ENCODE measurements at places on chromosomes 2 and 18. TPM values are rescaled to one million over a fixed set of nuclear protein-coding genes. Genes with fewer than 3 reads are reported as not detected.

The CDC42EP3 gene
- total RNA-seq = 67.7 TPM

The MEX3C gene
- 38.0 TPM for total RNA-seq

The LOXHD1 gene
- total RNA-seq = not detected

The DNAJC5G gene
- total RNA-seq = not detected

The FBXO15 gene
- total RNA-seq = not detected

The HOXD3 gene
- total RNA-seq = 1.7 TPM

The POMC gene
- 12.4 TPM for total RNA-seq

The CHRNA1 gene
- not detected for total RNA-seq

The CHCHD5 gene
- total RNA-seq = 12.0 TPM

The SERPINB3 gene
- total RNA-seq = not detected

The CCDC150 gene
- total RNA-seq = 0.33 TPM

- no peak for DNase-seq
Observed at GRCh38 chr2:160689441-160689840, 195.8 kb upstream of the RBMS1 start.

- DNase-seq = peak; percentile 81
Observed at GRCh38 chr2:205482399-205483081, 199.8 kb upstream of the NRP2 start.

DNA sequence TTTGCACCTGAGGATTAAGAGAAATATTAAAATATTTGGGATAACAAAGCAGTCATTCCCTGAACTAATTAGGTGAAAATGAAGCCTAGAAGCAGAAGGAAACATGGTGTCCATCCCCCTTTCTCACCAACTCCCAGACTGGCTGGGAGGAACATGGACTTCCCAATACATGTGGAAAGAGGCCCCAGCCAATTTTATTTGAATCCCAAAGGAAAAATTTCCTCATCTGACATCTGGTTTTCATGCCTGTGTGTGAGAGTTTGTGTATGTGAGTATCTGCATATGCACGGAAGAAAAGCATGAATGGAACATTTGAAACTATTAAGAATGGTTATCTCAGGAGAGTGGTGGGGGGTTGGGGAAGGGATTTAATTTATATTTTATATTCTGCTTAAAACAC is 84.3 kb downstream of the COPS8 start:
- DNase-seq = no peak

DNA sequence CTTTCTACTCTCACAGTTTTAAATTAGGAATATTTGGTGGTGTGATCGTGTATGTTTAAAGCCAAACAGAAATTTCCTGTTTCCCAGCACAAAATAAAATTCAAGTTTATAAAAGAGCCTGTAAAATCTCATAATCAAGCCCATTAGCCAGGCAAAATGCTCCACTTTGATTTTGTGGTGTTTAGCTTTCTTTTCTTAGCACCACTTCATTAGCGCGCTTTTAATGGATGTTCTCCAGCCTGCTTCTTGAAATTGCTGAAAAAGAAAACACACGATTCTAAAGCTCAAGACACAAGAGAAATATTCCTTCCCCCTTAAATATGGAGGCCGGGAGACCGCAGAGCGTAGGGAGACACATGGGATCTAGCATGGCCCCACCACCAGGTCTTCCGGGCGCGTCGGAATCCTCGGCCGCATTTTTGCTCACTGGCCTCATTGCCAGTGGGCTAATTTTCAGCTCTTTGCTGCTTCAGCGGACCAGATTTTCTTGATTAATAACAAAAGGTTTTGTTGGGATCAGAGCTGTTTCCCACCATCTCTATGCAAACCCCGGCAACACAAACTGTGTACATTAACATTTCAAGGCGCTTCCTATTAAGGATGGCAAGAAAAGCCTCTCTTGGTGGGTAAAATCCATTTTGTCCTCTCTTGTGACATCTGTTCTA is 40.4 kb upstream of the ID2 start:
- DNase-seq = no peak

DNA sequence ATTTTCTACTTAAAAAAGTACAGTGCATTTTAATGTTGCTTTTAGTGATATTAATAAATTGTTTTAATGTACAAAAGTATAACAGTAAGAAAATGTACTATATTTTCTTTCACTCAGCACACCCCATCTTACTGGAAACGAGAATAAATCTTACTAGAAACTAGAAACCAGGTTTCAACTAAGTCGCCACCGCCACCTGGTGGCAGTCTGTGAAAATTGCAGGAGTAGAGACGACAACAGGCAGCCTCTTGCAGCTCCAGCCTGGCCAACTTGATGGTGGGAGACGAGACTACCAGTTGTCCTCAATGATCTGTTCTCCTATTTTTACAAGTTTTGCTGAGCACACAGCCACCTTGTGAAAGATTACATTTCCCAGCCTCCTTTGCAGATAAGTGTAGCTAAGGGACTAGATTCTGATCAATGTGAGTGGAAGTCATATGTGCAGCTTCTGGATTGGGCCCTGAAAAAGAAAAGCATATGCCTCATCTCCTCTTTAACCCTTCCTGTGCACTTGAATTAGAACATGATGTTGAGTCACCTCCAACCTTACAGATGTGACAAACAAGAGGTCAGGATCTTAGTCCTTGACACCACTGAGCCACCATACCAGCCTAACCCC is 8.7 kb downstream of the OTOF start:
- no peak for DNase-seq

DNA sequence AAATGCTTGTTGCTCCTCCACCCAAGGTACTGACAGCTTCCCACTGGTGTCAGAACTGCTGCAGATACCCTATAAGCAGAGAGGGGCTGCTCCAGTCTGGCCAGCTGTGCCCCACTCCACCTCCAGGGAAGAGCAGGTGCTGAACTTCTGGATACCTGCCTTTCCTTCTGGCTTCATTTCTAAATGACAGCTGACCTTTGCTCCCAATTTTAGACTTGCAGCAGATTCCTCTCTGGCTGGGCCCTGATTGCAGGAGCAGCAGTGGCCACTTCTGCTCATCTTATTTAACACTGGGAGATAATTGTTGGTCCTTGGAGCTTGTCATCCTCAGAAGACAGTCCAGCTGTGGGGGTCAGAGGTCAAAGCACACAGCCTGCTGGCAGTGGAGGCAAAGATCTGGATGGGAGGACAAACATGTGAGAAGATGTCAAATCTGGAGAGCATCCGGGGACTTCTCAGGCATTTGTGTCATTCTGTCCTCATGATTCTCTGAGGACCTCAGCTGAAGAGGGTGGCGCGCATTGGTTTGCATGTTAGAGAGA is 38.9 kb downstream of the SETBP1 start:
- no peak for DNase-seq

DNA sequence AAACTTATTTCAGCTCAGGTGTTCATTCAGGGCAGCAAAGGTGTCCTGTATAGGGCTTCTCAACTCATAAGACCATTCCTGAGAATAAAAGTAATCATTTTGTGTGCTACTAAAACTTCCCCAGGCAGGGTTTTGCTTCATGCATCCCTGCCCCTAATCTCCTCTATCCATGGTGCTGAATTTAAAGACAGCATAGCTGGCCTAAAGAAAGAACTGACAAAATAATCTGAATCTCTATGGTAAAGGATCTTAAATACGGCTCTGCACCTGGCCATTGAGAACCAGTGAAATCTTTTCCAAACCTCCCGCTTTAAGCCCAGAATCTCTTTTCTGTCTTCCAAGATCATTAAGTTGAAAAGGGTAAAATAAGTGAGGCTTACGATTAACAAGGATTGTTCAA is 292.1 kb upstream of the KLHL29 start:
- DNase-seq = no peak

- no peak for DNase-seq
Observed at GRCh38 chr2:63818271-63818670, 23.4 kb upstream of the UGP2 start.

DNA sequence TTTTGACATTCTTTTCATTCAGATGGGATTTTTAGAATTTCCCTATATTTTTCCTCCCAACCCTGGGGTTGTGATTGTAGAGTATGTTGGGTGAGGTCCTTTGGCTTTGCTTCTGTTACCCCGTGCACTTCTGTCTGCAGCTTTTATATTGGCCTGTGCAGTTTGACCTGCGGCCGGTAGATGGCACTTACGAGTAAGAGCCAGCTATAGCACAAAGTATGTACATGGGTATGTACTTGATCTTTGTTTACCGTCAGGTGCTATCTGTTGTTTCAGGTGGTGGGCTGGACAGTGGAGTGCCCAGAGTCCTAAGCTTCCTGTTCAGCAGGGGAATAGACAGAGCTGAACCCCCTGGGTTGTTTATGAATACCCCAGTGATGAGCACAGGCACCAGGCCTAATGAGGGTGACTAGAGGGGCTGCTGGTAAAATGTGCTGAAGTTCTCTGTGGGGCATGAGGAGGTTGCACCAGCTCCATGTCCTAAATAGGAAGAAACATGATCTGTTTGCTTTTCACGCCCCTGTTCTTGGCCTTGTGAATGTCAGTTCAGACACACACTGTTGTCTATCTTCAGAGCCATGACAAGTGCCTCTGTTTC is 58.9 kb upstream of the THUMPD2 start:
- DNase-seq = no peak

- DNase-seq = no peak
Observed at GRCh38 chr2:42360493-42360889, 526 bp downstream of the COX7A2L start.

- DNase-seq = no peak
Observed at GRCh38 chr18:2716394-2717326, 61.1 kb downstream of the SMCHD1 start.

- DNase-seq = no peak
Observed at GRCh38 chr2:218375212-218375611, 6.9 kb upstream of the SLC11A1 start.

DNA sequence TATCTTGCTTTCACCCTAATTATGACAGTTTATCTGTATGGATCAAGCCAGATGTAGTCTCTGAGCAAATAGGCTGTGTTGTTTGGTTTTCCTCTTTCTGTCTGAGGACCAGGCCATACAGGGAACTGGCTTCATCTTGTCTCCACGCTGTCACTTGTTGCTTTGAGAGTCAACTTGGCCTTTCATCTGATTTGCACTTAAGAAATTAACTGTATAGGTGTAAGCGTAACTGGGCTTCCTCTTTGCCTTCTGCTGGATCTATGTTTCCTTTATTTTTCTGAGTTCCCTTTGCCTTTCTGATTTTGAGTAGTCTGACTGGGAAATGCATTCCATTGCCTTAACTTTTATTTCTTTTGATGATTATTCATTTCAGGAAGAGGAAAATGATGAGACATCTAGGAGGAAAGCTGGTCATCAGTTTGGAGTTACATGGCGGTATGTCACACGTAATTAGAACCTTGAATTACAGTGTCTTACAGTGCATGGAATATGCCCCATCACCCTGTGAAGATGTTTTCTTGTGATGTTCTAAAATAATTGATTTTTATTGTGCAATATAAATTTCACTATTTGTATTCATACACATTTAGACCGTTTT is 17.4 kb downstream of the PTCD3 start:
- DNase-seq = no peak

GRCh38 chr2:124261456-124261855 is 236.4 kb downstream of the CNTNAP5 start:
- DNase-seq = no peak

DNA sequence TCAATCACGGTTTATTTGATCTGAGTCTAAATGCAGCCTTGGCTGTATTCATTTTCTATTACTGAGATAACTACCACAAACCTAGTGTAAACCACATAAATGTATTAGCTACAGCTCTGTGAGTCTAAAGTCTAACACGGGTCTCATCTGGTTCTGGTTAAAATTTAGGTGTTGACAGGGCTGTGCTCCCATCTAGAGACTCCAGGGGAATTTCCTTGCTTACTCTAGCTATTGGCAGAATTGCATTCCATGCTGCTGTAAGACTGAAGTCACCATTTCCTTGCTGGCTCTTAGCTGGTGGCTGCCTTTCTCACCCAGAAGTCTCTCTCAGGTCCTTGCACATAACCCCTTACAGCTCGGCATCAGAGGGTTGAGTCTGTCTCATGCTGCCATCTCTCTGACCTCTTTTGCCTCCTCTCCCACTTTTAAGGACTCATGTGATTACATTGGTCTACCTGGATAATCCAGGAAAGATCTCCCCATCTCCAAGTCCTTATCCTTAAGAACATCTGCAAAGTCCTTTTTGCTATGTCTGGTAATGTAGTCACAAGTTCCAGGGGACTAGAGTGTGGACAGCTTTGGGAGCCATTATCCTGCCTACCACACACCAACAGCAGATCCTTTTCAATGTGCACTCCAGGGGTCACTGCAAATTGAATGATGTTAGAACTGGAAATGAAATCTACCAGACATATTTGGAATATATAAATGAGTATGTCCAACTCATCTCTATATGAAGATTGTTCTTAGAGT is 207.0 kb upstream of the AGAP1 start:
- DNase-seq = no peak

- no peak for DNase-seq
Observed at GRCh38 chr2:7961550-7961949, 720.3 kb upstream of the ID2 start.

DNA sequence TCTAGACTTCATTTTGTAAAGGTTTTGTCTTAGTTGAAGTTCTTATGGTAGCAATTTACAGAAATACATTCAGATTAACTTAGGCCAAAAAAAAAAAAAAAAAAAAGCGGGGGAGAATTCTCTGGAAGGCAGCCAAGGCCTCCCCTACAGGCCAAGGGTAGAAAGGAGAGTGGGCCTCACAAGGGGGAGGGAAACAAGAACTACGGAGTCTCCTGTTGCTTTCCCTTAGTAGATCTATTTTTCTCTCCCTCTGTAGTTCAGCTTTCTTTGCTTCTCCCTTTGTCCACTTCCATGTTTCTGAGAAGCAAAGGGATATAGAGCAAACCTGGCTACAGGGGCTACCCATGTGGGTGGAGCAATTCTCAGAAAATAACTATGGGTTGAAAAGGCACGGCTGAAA is 2.4 kb upstream of the STK11IP start:
- no peak for DNase-seq

DNA sequence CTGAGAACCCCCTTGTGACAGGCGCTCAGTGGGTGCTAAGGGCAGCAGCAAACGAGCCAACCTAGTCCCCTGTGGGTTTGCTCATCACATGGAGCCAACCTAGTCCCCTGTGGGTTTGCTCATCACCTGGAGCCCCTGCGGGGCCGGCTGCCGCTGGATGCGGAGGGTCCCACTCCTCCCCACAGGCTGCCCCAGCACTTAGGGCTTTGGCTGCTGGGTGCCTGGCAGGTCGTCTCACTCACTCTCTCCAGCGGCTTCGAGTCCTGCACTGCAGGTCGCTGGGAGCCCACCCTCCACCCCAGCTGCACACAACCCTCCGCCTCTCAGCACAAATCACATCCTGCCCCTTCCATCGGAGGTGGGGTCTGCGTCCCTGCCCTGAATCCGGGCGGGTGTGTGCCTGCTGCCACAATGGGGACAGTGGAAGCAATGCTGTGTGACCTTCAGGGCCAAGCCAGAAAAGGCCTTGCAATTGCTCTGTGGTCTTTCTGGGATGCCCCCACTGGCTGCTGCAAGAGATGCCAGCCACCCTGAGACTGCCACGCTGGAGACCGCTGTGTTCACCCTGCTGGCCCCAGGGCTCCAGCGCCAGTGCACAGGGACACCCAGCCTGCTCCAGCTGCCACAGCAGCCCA is 248.1 kb upstream of the SALL3 start:
- no peak for DNase-seq

- DNase-seq = peak; percentile 53
Observed at GRCh38 chr2:950080-950966, at the start of gene SNTG2. Gene SNTG2 (plus strand): TSS chr2:950849. CDS start chr2:950997, 148 bp downstream.

GRCh38 chr2:190515687-190516086 is 18.8 kb downstream of the NEMP2 start:
- no peak for DNase-seq
